Activated T-cell treated with anti-CD3 and anti-CD28 coated beads, Interleukin-2, amount 50 U/mL, for 72 hours (primary cell): ENCODE measurements at places on chromosomes 3 and 15. TPM values are rescaled to one million over a fixed set of nuclear protein-coding genes. Genes with fewer than 3 reads are reported as not detected.

DNA sequence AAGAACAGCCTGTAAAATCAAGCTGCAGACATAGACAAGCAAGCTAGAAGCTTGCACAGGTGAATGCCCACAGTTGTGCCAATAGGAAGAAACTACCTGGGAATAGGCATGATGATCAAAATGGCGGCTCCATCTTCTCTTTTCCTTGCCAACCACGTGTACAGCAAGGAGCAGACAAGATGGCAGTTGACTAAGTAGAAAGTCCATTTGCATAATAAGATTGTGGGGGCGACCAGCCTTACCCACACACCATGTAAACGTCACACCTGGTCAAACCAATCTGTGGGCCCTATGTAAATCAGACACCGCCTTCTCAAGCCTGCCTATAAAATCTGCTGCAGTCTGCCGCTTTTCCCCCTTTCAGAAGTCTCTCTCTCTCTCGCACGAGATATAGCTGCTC lies 25.1 kb upstream of the ANKRD34C start:
- H3K4me1 ChIP-seq: no peaks in the 10 kb centered on the region
- H3K36me3 ChIP-seq: no peaks in the 10 kb centered on the region
- no peak overlapping the region for H3K4me3 ChIP-seq

DNA sequence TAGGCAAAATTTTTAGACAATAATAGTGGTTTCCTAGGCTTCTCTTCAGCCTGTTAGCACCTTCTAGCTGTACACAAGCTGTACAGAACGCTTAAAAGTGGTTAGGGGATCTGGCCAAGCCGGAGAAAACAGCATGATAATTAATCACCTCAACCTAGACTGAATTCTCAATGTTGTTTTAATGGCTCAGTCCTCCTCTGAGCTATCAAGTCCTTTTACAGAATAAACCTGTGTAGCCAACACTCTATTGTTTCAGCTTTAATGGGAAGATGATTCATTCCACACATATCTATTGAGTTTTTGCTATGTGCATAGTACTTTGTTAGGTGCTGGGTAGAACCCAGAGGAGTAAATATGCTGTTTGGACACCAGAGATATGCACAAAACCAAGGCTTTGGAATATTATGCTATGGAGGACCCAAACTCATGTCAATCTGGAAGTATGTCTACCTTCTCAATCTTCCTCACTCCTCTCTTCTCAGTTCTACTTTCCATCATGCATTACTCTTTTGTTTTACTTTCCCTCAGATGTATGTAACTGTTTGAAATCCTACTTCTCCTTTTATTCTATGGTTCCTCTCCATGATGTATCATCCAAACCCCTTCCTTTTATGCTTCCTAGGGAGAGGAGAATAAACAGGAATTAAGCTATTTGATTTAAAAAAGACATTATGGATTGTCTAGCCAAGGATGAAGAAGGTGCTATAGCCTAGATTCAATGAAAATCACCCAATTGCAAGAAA lies 27.6 kb upstream of the UBE2E2 start:
- H3K27ac ChIP-seq: no peak overlapping the region
- H3K27me3 ChIP-seq: peaks cover 12% of the 10 kb centered on the region
- H3K36me3 ChIP-seq: peaks cover 3% of the 10 kb centered on the region
- DNase-seq: no peak
- H3K4me1 ChIP-seq: no peaks in the 10 kb centered on the region
- no peak overlapping the region for H3K4me3 ChIP-seq

GRCh38 chr15:83653639-83654378 lies at the start of gene ADAMTSL3:
Gene ADAMTSL3 (plus strand): TSS chr15:83654123. CDS start chr15:83655762, 1,639 bp downstream.
- no peak within 1 kb of the TSS for H3K27ac ChIP-seq
- H3K4me3 ChIP-seq: no peak within 1 kb of the TSS
- peaks cover 36% of the 10 kb centered on the region for H3K27me3 ChIP-seq
- no peaks in the 10 kb centered on the region for H3K36me3 ChIP-seq
- H3K4me1 ChIP-seq: no peaks in the 10 kb centered on the region

- no peak overlapping the region for H3K27ac ChIP-seq
- no peaks in the 10 kb centered on the region for H3K27me3 ChIP-seq
- no peak for DNase-seq
- H3K36me3 ChIP-seq: no peaks in the 10 kb centered on the region
Measured at GRCh38 chr15:42359985-42360384, 684 bp downstream of the CAPN3 start.

The PLCB2 gene
- total RNA-seq: 90.4 TPM
